Glutamatergic neuron (in vitro differentiated cells): ENCODE measurements at places on chromosomes 5 and 9. TPM values are rescaled to one million over a fixed set of nuclear protein-coding genes. Genes with fewer than 3 reads are reported as not detected.
A peak's percentile ranks its signal among the peaks of the same experiment; 100 is the strongest.

- DNase-seq = no peak
These were observed 79.3 kb downstream of the CACNA1B start for GRCh38 chr9:137956688-137957385.

ATP10B gene
- total RNA-seq = not detected

C1QTNF2 gene
- 1.0 TPM for total RNA-seq

- DNase-seq = no peak
These were observed 52.7 kb downstream of the PLK2 start for GRCh38 chr5:58407042-58407719.

DNA sequence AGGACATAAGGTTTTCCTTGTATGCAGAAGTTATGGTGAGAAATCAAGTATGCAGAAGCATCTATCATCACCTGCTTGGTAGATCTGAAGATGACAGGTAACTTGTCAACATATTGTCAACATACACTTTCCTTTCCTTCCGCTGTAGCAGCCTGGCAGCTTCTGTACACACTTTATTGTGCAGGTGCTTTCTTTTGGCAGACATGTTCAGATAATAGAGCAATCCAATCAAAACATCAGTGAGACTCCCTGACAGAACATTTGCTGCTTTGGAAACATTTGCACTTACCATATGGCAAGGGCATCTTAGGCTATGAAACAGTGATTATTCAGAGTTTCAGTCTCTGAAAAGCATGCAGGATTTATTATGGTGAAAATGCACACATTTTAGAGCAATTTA, 161.1 kb upstream of the CDH12 start:
- no peak for DNase-seq

EQTN gene
- not detected for total RNA-seq

SNX30 gene
- total RNA-seq = 41.7 TPM

C5orf58 gene
- total RNA-seq = not detected

- no peak for DNase-seq
These were observed 8.0 kb upstream of the PDZD2 start for GRCh38 chr5:31630931-31631330.

DNA sequence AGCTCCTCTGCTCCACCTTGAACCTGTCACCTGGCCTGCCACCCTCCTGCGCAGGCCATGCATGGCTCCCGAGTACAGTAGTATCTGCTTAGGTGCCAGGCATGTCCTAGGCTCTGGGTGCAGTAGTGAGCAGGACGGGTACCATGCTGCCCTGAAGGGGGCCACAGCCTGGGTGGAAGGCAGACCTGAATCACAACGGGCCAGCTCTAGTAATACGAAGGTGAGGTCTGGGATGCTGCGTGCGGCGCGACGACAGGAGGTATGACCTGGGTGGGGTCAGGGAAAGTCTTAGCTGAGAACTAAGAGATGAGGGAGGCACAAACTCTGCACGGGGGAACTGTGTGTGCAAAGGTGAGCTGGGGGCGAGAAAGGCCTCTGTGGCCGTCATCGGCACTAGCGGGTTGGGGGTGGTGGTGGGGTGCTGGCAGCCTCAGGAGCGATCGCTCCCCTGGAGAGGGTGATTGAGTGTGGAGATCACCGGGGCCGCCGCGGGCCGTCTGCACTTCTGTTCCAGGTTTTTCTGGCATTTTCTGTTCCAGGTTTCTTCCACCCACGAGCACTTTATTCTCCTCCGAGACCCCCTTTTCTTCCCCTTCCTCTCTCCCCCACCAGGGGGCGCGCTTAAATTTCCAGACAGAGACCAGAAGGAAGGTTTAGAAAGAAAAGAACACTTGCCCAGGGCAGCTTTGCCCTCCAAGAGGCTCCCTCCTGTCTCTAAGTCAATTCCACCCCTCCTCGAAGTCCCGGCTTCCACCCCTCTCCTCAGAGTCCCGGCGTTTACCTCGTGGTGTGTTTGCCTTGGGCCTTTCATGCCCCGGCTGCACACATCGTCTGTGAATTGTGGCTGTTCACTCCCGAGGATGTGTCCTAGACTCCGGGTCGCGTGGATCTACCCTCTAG, 15.1 kb downstream of the PDLIM4 start:
- DNase-seq = peak; percentile 89

DNA sequence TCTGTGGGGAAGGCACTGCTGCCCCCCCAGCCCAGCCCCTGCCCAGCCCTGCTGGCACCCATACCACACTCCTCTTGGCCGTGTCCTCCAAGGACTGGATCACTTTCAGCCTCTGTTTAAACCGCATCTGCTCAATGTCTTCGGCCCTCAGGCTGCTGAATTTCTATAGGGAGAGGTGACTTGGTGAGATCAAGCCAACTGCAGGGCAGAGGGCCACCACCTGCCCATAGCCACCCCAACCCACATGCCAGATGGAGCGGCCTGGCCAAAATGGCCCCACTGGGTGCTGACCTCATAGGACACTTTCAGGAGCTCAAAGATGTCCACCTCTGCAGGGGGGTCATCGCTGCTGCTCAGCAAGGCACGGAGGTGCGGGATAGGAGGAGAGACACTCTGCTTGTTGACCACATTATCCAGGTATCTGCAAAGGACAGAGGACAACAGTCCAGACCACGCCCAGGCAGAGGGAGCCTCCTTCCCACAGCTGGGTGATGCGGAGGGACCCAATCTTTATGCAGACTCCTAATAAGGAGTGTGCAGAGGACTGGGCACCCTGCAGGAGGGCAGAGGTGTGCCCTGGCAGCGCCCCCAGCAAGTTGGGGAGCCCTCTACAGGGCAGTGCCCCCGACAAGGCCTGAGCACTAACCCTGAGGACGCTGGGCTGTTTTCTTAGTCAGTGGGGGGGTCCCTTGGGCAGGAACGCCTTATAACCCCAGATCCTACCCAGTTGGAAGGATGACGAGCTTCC, 14.4 kb upstream of the MRNIP start:
- no peak for DNase-seq

DNA sequence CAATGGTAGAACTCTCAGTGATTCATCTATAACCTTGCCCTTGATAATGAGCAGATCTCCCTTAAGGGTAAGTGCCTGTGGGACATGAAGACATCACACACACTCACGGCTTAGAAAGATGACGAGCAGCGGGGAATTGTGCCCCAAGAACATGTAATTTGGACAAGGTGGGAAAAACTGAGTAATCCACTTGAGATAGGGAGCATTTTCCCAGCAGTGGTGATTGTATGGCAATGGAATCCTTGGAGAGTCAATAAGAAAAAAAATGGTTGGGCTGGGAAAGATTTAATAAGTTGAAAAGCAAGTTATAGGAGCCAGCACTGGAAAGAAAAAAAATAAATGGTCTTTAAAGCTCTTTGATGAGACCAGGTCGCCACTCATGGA, 193.1 kb downstream of the GLIS3 start:
- DNase-seq = no peak

GRCh38 chr5:175381130-175381529, 62.9 kb downstream of the DRD1 start:
- DNase-seq = no peak

DNA sequence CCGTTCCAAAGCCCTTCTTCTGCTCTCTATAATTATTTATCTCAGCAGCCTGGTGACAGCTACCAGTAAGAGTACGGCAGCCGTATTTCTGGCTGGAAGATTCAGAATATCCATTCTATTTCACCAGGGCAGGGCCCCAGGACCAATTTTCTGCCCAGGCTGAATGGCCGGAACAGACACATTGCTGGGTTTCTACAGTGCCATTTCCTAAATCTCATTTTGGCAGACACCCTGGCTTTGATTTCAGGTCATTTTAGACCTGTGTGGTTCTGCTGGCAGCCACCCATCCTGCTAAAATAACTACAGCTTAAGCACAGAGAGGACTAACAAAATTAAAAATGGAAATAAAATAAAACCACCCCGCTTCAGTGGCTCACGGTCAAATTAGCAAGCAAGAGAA, 95.0 kb downstream of the CRB2 start:
- DNase-seq = no peak

GRCh38 chr5:10839118-10839517, 78.1 kb upstream of the DAP start:
- no peak for DNase-seq

GRIA1 gene
- total RNA-seq = not detected

DNA sequence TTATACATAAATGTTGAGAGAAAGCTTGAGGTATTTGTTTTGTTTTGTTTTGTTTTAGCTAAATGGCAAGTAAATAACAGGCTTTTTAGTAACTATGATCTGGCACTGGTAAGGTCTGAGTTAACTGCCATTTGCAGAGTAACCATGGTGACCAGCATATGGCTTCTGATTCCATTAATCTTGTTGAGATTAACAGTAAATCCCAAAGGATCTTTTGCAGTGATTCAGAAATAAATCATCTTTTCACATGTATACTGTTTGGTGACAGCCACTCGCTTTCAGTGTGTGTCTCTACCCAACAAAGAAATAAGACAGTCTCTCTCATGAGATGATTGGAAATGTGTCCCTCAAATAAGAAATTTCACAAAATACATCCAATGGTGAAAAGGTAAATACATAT, 235.6 kb downstream of the RAB3C start:
- DNase-seq = no peak

MARCOL gene
- total RNA-seq = not detected

- DNase-seq = no peak
These were observed 249.2 kb upstream of the IRX4 start for GRCh38 chr5:2131826-2132496.

DNA sequence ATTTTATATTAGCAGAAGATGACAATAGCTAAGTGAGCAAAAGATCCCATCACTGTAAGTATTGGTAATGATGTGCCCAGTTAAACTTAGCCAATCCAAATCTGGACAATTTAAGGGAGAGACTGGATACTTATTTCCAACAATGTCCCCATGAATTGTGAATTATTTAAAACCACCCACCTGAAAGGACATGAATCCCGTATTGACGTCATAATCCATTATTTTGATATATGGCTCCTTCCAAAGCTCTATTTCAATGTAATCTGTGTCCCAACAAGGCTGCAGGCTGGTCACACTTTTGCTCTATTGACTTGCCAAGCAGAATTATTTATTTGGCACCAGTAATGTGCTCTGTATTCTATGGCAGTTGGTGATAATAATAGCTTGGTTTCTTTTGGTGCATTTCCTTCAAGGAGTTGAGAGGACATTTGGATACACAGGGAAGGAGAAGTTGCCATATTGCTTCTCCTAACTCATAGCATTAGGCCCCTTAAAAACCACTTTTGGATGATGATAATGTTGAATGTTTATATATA, 157.2 kb downstream of the NMUR2 start:
- DNase-seq = no peak

GRCh38 chr9:121836366-121836885, 185.0 kb downstream of the DAB2IP start:
- DNase-seq = no peak

DNA sequence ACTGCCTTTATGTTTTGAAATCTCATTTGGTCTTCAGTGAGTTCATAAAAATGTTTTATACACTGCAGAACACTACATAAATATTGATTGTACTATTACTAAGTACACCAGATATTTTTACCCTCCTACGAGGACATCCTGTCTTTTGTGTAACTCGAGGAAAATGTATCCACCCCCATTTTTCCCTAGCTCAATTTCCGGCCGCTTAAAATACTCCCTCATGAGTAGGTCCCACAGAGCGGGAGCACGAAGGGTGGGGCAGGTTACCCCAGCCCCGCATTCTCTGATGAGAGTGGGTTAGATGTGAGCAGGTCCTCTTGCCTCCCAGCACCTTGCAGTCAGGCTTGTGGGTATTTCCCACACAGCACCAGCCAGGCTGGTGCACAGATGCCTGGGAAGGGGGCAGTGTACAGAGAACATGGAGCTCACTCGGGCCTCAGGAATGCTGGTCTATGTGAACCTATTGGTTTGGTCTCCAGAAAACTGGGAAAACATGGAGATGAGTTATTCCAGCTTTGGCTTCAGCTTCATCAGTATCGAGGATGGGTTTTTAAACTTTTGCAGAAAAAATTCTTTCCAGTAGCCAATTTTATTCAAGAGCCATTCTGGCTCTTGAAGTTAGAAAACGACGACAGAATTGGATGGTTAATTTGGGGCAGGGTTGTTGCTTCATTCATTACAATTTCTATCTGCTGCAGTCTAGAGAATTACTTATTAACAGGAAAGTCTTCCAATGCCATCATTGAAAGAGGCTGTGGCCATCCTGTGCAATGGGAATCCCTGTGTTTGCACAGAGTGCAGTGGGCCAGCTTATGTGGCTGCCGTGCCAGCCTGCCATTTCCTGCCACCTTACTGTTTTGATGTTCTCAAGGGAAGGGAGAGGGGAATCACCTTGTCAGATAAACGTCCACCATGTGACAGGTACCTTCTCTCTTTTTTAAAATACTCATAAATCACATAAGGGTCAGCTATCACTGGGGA, 73.2 kb downstream of the WDR41 start:
- no peak for DNase-seq

DNA sequence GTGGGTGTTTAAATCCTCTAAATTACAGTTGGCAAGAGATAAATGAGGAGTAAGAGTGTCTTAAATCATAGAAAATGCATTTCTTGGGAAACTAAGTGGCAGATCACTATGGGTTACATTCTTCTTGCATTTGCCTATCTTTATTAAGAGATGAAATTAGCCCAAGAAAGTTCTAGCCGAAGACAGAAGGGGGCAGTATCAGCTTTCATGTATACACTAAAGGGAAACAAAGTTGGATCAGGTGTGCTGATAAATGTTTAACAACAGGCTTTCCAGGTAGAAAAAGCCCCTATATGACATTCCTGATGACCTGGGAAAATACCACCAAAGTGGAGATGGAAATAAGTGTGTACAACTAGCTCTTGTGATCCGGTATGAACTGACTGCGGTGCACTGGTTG, 81.9 kb upstream of the TLR4 start:
- no peak for DNase-seq

DNA sequence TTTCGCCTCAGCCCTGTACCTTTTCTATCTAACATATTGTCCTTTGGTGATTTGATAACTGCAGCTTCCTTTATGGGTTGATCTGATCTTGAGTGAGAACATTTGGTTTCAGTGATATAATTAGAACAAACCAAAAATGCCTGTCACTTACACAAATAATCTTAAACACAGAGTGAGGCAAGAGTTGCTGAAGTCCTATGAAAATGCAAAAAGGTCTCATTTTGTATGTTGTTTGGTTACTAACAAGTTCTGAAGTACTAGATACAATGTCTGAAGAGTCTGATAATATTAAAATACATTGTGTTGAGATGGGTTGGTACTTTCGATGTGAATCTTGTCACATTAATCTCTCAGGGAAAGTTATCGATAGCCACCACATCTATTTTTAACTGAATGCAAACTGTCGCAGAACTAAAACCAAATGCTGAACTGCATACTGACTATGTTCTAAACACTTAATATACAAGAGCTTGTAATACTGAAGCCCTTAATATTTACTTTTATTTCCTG, 70.4 kb upstream of the TMED7 start:
- no peak for DNase-seq

PCDHGA6 gene
- total RNA-seq = 6.3 TPM

CCDC152 gene
- 13.4 TPM for total RNA-seq

DNA sequence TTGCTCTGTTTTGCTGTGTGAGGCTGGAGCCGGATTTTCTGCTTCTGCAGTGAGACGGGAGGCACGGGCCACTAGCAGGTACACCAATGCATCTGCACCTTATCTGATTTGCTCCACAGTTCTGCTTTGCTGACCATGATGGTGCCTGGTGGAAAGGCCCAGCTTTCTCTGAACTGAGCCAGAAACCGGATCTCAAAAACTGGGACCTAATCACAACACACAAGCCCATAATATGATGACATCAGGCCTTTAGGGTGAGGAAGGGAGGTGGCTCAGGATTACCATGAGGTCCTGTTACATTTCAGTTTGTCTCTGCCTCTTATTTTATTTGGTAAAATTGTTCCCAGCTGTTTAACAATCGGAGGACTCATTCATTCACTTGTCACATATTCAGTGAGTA, 49.8 kb downstream of the FGF1 start:
- DNase-seq = no peak

- DNase-seq = no peak
These were observed 266.4 kb upstream of the FBXL7 start for GRCh38 chr5:15233566-15233965.

LCN9 gene
- not detected for total RNA-seq
